ENCODE measurements at places on chromosomes 2 and 18. TPM values are rescaled to one million over a fixed set of nuclear protein-coding genes. Genes with fewer than 3 reads are reported as not detected.

FLACC1 gene
- 0.97 TPM for polyA plus RNA-seq

ZNF892 gene
- polyA plus RNA-seq = 0.39 TPM

PJVK gene
- not detected for polyA plus RNA-seq

- no peak for DNase-seq
These were observed 30.3 kb upstream of the B3GNT7 start for GRCh38 chr2:231364961-231365810.

GRCh38 chr18:11251891-11252270 is 102.5 kb upstream of the PIEZO2 start:
- no peak for DNase-seq

- DNase-seq = no peak
These were observed 81.7 kb downstream of the SPRED2 start for GRCh38 chr2:65350651-65351056.

DNA sequence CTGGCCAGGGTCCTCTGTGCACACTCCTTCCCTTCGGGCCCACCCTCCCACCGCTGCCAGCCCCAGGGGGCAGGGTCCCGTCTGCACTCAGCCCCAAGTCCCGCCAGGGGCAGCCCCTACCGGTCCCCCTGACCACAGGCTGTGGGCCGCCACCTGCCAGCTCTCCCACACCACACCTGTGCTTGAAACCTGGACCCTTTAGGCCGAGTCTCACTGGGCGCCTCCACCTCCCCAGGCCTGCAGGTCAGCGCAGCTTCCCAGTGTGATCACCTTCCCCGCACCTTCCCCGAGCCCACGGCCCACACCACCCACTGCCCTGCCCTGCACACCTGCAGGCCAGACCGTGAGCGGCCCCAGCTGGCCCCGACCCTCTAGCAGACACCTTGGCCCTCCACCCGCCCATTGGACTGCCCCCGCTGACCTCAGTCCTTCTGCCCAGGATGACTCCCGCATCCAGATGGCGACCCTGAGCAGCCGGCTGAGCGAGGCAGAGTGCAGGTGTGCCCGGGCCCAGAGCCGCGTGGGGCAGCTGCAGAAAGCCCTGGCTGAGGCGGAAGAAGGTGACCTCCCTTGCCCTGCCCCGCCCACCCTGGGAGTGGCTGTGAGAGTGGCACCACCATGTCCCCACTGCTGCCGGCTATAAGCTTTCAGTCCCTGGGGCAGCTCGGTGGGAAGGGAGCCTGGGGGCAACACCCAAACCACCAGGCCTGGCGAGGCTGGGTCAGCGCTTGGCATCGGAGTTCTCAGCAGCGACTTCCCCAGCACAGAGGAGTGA is 31.3 kb upstream of the SNED1 start:
- DNase-seq = no peak

DNA sequence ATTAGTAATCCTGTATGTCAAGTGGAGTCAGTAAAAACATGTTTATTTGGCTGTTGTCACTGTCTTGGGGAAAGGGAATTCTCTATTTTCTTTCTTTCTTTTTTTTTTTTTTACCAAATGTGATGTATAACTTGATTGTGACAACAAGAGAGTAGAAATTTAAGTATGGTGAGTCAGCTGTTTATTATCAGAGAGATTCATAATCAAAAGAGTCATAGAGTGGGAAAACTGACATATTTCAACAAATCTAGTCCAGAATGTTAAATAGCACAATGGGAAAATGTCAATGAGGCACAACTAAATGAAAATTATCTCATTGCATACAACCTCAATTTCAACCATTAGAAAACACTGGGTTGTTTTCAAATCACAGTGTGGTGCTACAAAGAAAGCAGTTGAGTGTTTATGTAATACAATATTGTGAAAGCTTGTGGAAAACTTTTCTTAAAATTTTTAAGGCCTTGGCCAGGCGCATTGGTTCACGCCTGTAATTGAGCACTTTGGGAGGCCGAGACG is 111.9 kb upstream of the DTNA start:
- DNase-seq = no peak

Measured in CD8-positive, alpha-beta memory T cell (primary cell).